Purkinje cell (primary cell): ENCODE measurements at places on chromosomes 2 and 18. TPM values are rescaled to one million over a fixed set of nuclear protein-coding genes. Genes with fewer than 3 reads are reported as not detected.

The ST6GAL2 gene
- 10.0 and 15.0 TPM in 2 replicates for polyA plus RNA-seq

The AMER3 gene
- 0.70 and 1.2 TPM in 2 replicates for polyA plus RNA-seq

The GULP1 gene
- polyA plus RNA-seq, result 10.3 and 15.0 TPM in 2 replicates

The PIEZO2 gene
- 0.16 TPM in 1 of 2 replicates, not detected in the other for polyA plus RNA-seq

The DSG2 gene
- polyA plus RNA-seq, result not detected in 2 replicates

The AOX1 gene
- polyA plus RNA-seq, result 5.8 and 7.5 TPM in 2 replicates

The DLX2 gene
- polyA plus RNA-seq, result not detected in 2 replicates

The TMSB10 gene
- polyA plus RNA-seq, result 60.2 and 1,210 TPM in 2 replicates
